ENCODE measurements at places on chromosomes 4 and X.
A peak's percentile ranks its signal among the peaks of the same experiment; 100 is the strongest.

DNA sequence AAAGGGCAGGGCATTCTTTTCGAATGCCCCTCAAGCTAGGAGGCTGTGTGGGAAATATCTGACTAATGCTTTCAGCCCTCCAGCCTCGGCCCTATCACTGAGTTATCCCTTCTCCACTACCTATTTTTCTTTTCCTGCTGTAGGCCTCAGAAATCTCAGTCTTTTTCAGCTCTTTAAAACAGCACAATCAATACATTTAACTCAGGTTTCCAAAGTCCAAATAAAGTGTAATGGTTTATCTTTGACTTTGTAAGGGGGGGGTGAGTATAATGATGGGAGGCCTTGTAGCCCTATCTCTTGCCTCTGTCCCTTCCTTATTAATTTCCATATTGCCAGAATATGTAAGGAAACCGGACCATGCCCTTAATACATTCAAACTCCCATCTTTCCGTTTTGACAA lies 1.6 kb upstream of the WNK3 start:
- DNase-seq = no peak

- peak; percentile 18 for DNase-seq
Measured at GRCh38 chr4:76305033-76305687, 1.4 kb upstream of the STBD1 start.

GRCh38 chrX:120140293-120140981 lies 18.0 kb upstream of the RHOXF2 start:
- no peak for DNase-seq

GRCh38 chr4:123671636-123672404 lies 275.2 kb downstream of the SPRY1 start:
- DNase-seq = peak; percentile 15

DNA sequence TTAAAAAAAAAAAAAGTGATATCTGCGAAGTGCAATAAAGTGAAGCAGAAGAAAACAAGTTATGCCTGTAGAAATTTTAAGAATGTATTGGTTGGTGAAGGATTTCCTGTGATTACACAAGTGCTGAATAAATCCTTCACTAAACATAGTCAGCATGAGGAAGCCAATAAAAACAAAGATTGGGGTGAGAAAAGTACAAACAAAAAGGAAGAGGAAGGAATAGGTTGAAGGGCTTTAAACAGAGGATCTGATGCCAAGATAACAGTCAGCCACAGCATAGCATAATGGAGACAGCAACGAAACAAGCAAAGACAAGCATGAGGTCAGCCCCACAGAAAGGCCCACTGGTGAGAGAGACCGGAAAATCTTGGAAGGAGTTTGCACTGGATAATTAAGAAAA lies 372.2 kb downstream of the ADAM29 start:
- DNase-seq = no peak

DNA sequence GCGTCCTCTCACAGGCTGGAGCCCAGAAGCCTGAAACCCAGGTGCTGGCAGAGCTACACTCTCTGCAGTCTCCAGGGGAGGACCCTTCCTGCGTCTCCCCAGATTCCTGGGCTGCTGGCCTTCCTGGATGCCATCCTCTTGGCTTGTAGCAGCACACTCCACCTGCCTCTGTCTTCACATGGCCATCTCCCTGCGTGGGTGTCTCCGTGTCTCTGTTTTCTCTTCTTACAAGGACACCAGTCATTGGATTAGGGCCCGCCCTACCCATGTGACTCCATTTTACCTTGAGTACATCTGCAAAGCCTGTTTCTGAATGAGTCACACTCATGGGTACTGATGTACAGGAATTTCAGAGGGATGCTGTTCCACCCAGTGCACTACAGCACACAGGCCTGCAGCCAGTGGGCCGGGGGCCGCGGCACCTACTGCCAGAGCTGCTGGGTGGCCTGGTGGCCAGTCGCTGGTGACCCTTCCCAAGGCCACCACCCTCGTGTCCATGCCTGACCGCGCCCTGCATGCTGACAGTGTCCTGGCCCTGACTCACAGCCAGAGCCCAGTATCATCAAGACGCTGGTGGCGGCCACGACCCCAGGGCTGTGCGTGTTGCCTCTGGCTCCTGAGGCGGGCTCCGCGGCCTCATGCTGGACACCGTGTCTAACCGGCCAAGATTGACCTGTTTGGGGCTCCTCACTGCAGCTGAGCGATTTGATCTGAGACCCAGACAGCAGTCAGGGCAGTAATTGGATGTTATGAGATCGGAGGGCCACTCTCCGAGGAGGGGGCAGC lies 63.6 kb upstream of the NKX1-1 start:
- DNase-seq = no peak

DNA sequence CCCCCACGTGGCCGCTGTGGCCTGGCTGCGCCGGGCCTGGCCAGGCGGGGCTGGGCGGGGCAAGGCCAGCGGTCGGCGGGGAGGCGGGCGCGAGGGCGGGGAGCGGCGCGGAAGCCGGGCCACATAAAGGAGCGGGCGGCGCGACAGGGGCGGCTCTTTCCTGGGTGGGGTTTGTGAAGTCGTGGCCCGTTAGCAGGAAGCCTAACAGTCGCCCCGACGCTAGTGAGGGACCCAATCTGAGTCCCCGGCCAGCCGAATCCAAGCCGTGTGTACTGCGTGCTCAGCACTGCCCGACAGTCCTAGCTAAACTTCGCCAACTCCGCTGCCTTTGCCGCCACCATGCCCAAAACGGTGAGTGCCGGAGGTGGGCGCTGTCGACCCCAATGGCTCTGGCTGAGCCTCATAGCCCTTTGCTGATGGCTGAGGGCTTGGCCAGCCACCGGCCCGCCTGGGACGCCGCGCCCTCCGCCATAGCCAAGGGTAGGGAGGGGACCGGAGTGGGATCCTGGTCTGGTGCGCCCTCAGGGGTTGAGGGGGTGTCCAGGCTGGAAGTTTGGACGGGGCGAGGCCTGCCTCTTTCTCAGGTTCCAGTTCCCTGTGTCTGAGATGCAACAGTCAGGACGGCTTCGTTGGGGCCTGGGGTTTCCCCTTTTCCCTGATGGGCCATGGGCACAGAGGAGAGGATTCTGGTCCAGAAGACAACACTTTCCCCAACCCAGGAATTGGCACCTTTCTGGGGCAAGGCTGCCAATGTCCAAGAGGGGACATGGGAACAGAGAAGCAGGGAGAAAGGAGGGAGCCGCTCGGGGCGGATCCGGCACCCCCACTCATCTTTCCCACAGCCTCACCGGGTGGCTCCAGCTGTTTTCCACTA lies at the start of gene MSN:
TSS of gene MSN (plus strand) at position 152 of the 874 bp plus-strand sequence. CDS start at position 340, 188 bp downstream.
- peak; percentile 90 for DNase-seq

GRCh38 chr4:152780267-152780778 lies 569 bp downstream of the ARFIP1 start:
- DNase-seq = no peak

DNA sequence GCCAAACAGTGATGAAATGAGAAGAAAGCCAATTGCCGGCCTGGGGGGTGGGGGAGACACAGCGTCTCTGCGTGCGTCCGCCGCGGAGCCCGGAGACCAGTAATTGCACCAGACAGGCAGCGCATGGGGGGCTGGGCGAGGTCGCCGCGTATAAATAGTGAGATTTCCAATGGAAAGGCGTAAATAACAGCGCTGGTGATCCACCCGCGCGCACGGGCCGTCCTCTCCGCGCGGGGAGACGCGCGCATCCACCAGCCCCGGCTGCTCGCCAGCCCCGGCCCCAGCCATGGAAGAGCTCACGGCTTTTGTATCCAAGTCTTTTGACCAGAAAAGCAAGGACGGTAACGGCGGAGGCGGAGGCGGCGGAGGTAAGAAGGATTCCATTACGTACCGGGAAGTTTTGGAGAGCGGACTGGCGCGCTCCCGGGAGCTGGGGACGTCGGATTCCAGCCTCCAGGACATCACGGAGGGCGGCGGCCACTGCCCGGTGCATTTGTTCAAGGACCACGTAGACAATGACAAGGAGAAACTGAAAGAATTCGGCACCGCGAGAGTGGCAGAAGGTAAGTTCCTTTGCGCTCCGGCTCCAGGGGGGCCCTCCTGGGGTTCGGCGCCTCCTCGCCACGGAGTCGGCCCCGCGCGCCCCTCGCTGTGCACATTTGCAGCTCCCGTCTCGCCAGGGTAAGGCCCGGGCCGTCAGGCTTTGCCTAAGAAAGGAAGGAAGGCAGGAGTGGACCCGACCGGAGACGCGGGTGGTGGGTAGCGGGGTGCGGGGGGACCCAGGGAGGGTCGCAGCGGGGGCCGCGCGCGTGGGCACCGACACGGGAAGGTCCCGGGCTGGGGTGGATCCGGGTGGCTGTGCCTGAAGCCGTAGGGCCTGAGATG lies at the start of gene SHOX:
TSS of gene SHOX (plus strand) at position 180 of the 885 bp plus-strand sequence. CDS start at position 287, 107 bp downstream.
- DNase-seq = no peak

DNA sequence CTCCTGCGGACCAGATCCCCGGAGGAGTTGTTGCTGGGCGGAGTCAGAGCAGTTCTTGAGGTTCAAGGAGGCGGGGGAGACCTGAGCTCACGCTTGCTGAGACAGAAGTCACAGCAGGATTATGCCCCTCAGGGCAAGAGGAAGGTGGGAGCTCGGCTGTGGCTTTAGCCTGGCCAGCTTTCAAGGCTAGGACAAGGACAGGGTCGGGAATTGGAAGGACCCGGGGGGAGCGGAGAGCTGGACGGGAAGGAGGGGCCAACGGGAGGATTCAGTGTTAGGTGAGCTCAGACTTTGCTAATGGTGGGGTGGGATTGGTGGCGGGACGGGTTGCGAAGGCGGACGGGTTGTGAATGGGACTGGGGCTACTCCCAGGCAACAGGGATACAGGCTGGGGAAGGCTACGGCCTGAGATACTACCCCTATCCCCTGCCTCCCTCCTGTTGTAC lies at the start of gene RIBC1:
TSS of gene RIBC1 (plus strand) at position 13 of the 446 bp plus-strand sequence. CDS start 3,404 bp downstream, outside the sequence.
- no peak for DNase-seq

DNA sequence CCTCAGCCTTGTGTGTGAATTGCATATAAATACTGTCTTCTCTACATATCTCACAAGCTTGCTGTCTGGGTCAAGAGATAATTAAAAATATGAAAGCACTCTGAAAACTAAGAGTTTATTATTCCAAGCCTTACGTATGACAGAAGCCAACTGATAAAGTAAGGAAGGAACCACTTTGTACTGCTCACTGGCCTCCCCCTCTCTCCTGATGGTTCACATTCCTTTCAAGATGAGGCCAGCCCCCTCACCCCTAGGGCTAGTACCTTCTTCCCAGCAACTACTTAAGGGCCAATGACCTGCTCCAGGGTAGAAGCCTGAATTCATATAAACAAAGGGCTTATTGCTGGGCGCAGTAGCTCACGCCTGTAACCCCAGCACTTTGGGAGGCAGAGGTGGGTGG lies 5.4 kb upstream of the SOWAHD start:
- no peak for DNase-seq

DNA sequence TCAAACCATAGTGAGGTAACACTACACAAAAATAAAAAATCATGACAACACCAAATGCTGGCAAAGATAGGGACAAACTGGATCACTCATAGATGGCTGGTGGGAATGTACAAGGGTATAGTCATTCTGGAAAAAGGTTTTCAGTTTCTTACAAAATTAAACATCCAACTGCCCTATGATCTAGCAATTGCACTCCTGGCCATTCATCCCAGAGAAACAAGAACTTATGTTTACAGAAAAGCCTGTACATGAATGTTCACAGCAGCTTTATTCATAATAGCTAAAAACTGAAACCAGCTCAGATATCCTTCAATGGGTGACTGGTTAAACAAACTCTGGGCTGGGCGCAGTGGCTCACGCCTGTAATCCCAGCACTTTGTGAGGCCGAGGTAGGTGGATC lies 43.3 kb downstream of the NYX start:
- no peak for DNase-seq

GRCh38 chrX:11509786-11510185 lies 155.9 kb downstream of the ARHGAP6 start:
- DNase-seq = no peak

DNA sequence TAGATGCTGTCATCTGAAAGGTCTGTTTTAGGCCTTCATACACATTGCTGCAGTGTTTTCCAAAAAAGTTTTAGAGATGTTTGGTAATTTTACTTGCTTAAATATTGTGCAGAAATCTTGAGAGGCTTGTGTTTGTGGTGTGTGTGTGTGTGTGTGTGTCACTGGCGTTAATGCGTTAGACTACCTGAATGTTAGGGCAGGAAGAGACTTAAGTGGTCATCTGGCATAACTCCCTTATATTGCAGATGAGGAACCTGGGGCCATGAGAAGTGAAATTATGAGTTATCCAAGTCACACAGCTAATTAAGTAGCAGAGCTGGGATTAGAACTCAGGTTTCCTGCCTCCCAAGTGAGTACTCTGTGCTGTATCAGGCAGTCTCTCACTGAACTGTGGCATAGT lies 1.4 kb downstream of the LSM6 start:
- DNase-seq = peak; percentile 24

DNA sequence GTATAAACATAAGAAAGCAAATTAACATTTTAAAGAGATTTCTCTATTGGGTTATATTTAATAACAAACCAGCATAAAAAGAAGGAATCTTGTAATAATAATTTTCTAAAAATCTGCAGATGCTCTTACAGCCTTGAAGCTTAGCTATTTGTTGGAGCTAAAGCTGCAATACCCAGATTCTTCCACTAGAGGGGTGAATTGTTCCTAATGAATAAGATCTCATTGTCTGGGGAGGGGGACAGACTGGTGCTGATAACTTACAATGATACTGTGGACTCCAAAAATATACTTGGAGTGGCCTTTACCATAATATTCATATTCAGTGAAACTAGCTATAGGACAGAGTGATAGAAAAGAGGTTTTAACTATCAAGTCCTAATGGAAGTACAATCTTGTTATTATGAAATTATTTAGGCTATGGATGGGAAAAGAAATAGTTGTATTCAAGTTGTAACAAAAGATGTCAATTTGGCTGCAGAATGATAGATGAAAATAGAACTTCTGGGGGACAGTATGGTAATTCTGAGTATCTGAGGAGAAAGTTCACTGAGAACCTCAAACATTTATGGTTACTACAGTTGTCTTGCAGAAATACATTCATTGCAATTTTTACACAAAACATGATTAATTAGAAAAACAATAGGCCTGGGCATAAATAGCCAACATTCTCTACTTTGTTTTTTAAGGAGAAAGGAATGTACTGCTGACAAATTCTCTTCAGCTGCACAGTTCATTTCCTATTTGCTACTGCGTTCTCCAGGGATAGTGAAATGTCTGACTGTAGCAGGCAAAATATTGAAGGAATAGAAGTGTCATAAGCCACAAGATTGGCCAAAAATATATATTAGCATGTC lies 443.3 kb downstream of the GBA3 start:
- peak; percentile 70 for DNase-seq

GRCh38 chr4:108979759-108980158 lies 216.9 kb upstream of the ETNPPL start:
- peak; percentile 84 for DNase-seq

DNA sequence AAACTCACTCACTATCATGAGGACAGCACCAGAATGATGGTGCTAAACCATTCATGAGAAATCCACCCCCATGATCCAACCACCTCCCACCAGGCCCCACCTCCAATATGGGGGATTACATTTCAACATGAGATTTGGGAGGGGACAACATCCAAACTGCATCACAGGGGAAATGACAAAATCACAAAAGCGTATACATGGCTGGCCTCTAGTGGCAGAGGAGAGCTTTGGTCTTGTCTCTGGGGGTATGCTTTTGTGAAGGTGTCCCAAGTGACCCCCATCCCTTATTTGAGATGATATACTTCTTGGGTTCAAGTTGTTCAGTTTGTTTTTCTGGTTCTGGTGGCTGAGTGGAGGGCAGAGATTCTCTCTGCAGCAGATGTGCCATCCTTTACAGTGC lies 8.5 kb upstream of the SETD7 start:
- peak; percentile 28 for DNase-seq

- DNase-seq = no peak
Measured at GRCh38 chr4:7154351-7154981, 37.9 kb upstream of the SORCS2 start.

- peak; percentile 44 for DNase-seq
Measured at GRCh38 chr4:152659806-152660205, 20.0 kb downstream of the TMEM154 start.

Data from hematopoietic multipotent progenitor cell treated with erythropoietin and hydrocortisone succinate and interleukin-3 and kit ligand, for 4 days (in vitro differentiated cells).